Stimulated activated naive CD8-positive, alpha-beta T cell treated with anti-CD3 and anti-CD28 coated beads, Interleukin-15, amount 100 ng/mL, for 72 hours (primary cell): ENCODE measurements at places on chromosomes 6 and 20.

DNA sequence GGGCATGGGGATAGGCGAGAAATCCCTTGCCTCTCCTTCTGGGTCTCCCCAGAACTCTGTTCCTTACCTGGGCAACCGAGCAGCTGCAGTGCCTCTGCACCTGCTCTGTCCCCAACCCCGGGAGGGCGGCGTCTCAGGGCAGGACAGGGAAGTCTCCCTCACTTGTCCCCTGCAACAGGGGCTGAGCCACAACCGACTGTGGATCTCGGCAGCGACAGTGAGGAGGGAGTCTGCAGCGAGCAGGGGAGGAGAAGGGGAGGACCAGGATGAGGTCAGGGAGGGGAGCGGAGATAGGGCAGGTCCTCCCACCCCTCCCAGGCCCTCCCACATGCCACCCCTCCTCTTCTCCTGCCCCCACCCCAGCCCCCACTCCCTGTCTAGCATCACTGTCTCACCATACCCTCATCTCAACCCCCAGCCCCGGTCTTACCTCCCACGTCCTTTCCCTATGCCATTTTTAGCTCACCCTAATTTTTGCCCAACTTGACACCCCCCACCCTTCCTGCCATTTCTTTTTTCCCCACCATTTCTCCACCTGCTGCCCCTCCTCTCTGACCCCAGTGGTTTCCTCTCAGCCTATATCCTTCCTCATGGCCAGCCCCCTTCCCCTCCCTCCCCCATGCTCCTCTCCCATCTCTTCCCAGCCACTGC, at the start of gene TNXB:
Gene TNXB, minus strand, starts transcription at position 225 of the 651 bp plus-strand sequence. CDS start 11,140 bp downstream, outside the sequence.
- no peak for DNase-seq

- DNase-seq = no peak
These were observed 18.3 kb downstream of the SESN1 start for GRCh38 chr6:109076377-109076776.

DNA sequence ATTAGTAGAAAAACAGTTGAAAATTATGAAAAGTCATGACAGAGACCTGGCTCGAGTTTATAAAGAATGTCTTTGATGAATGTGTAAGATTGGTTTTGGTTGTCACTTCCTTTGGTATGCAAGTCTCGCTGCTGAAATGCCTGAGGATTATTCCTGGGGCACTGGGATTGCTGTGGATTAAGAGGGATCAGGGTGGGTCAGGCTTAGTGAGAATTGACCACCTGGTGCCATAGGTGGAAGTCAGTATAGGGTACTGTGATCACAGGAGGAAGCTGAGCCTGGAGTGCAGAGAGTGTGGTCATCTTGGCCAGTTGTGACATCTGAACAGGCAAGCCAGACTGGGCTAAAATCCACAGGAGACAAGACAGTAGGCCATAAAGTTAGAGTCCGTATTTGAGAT, 34.9 kb downstream of the CEP43 start:
- DNase-seq = no peak

DNA sequence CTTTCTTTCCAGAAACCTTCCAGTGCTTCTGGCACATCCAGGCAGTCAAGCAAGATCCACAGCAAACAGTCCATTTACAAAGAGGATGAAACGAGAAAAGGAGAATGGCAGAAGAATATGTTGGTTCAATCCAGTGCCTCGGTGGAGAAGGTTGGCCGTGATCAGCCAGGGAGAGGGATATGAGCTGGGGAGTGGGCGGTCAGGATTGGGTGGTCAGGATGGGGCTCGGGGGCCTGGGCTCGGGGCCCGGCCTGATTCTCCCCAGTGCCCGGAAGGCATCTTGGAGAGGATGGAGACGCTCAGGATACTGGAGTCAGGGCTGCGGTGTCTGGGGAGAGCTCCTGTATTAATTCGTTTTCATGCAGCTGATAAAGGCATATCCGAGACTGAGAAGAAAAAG, 61.3 kb downstream of the EFCAB8 start:
- DNase-seq = no peak

DNA sequence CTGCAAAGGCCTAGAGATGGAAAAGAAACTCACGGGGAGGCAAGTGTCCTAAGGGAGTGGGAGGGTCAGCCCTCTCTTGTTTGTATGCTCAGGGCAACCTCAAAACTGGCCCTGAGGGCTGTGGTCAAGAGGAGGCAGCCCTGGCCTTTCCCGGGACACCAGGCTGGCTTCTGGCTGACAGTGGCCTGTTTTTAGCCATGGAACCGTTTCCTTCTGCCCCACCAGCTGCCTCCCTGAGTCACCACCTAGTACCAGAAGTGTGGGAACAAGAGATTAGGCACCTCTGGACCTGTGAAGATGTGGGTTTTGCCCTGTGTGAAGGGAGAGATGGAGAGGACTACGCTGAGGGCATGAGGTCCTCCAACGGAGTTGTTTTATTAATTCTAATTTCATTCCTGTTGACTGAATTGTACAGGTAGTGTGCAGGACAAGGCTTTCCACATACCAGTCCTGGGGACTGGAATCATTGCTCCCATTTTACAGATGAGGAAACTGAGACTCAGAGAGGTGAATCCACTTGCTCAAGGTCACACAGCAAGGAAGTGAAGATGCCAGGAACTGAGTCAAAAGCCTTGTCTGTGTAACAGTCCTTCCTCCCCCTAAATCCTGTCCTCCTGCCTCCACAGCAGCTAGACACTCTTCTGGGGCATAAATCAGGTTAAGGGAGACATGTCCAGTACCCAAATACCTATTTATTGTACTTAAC, 5.5 kb downstream of the FOXS1 start:
- no peak for DNase-seq

- DNase-seq = no peak
These were observed 125.3 kb upstream of the SLC2A12 start for GRCh38 chr6:134177753-134178160.

DNA sequence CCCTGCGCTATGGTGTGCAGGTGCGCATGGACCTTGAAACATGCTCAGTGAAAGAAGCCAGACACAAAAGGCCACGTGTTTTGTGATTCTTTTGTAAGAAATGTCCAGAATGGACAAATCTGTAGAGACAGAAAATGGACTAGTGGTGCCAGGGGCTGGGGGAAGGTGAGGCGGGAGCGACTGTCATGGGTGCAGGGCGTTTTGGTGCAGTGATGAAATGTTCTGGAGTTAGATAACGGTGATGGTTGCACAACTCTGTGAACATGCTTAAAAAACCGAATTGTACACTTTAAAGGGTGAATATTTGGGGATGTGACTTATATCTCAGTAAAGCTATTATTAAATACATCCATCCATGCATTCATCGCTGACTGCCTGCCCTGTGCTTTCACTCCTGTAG, 31.7 kb upstream of the NTSR1 start:
- no peak for DNase-seq

DNA sequence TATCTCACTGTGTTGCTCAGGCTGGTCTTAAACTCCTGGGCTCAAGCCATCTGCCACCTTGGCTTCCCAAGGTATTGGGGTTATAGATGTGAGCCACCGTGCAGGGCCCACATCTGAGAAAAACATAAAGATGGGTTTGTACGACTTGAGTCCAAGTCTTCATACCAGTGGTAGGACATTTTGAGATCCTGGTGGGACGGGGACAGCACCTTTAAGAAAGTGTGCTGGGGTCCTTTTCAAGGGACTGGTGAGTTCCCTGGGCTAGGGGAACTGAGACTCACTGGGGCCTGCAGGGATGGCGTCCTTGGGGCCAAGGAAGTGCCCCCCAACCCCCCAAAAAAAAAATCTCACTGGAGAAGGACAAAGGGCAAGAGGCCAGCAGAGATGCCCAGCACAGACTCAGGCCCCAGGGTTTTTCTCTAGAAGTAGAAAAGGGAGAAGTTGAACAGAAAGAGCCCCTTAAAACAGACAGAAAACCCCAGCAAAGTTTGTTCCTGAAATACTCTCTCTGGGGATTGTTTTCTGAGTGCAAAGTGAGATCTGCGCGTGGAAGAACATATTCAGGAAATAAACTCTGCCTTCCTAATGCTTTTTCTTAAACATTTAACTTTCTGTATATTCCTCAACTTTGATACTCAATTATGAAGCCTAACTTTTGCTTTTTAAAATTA, 10.7 kb downstream of the OSBPL2 start:
- no peak for DNase-seq

DNA sequence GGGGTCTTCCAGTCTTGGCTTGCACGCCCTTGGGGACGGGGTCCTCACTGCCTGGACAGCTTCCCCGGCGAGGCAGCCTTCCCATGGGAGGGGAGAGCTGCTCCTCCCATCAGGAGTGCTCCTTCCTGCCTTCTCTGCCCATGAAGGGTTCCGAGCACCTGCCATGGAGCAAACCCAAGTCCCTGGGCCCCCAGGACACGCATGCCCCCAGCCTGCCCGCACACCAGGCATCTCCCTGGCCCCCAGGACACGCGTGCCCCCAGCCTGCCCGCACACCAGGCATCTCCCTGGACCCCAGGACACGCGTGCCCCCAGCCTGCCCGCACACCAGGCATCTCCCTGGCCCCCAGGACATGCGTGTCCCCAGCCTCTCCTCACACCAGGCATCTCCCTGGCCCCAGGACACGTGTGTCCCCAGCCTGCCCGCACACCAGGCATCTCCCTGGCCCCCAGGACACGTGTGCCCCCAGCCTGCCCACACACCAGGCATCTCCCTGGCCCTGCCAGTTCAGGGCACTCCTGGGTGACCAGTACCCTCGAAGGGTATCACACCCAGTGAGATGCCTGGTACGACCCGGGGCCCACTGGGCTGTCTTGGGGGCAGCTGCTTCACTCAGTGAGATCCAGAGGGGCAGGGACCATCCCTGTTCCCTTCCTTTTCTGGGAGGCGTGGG, 21.7 kb downstream of the COL20A1 start:
- DNase-seq = no peak

DNA sequence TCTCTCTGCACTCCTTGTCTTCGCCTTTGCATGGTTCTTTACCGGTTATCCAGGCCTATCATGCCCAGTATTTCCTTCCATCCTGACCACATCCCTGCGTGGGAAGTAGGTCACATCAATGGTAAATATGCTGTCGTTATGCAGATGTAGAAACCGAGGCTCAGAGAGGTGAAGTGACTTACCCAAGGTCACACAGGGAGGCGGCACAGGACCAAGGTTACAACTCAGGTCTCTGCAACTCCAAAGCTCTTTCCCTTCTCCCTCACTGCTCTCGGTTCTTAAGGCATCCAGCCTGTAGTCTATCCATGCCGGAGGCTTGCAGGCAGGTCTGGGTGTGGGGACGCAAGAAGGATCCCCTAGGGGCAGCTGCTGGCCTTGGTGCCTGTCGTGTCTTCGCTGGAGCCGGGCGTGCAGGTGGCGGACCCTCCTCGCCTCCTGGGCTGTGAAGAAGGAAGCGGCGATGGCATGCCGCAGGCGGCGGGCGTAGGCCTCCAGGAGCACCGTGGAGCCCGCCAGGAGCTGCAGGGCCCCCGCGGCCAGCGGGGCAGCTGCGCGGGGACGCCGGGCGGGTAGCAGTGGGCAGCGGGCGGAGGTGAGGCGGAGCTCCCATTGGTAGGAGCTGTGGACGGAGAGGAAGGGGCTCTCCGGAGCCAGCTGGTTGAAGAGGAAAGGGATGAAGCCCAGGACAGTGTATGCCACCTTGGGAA, 9.1 kb downstream of the OCSTAMP start:
- DNase-seq = no peak

DNA sequence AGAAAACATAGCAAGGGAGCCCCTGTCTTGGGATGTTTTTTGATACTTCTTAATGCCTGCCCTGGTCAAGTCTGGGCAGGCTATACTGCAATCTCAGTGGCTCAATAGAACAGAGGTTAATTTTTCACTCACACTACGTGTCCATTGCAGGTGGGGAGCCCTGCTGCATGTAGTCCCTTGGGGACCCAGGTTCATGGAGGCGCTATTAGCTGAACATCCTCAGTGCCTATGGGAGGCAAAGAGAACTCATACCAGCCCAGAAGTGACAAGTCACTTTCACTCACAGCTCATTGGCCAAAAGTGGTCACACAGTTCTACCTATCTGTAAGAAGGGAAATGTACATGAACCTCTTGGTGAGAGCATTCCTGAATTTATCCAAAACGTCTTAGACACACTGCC, 23.2 kb downstream of the CGA start:
- DNase-seq = no peak

- DNase-seq = no peak
These were observed 2.3 kb upstream of the SOX18 start for GRCh38 chr20:64051561-64052325.

DNA sequence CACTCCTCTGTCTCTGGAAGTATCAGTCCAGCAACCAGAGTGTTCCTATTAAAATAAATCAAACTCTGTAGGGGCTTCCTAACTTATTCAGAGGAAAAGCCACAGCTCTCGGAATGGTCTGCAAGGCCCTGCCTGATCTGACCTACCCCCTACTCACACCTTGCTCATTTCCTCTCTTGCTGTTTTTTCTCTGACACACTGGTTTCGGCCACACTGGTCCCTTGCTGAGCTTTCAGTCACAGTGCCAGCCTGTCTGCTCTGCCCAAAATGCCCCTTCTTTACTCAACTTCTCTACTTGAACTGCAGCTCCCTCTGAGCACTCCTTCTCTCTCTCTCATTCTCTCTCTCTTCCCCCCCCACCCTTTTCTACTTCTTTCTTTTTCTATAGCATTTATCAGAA, 430.2 kb downstream of the UTRN start:
- no peak for DNase-seq

DNA sequence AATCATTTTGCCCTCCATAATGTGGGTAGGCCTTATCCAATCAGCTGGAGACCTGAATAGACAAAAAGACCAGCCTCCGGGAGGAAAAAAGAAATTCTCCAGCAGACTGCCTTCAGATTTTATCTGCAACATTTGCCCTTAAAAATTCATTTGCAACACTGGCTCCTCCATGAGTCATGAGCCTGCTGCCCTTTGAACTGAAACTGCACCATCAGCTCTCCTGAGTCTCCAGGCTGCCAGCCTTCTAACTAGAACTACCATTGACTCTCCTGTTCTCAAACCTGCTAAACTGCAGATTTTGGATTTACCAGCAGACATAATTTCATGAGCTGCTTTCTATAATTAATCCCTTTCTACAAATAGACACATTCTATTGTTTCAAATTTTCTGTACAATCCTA, 223.9 kb upstream of the THEMIS start:
- no peak for DNase-seq

GRCh38 chr20:17715075-17715474, 15.3 kb downstream of the BANF2 start:
- DNase-seq = no peak

DNA sequence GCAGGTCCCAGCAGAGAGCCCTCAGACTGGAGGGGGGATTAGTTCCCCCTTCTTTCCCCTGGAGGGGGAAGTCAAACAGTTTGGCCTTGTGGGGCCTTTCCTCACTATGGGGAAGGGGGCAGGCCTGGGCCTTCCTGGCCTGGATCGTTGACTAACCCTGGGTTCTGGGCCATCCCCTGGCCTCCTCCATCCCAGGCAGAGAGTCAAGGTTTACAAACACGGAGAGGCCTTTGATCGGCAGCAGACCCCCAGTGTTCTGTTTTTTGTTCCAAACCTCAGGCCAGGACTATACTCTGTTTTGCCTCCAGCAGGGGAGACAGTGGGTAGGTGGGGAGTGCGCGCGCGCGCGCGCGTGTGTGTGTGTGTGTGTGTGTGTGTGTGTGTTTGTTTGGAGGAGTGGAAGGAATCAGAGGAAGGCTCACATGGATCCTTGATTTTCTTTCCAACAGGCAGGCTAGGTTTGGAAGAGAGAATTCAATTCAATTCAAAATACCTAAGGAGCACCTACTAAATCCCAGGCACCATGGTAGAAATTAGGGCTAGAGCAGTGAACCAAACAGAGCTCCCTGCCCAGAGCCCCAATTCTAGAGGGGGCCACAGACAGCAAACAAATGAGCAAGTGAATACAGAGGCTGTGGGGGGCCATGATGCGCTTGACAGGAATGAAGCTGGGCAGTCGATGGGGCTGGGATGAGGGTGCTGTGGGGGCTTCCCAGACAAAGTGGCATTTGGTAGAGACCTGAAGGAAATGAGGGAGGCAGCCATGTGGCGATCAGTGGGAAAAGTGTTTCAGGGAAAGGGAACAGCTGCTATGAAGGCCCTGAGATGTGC, 14.8 kb downstream of the TP53RK start:
- DNase-seq = no peak
